ENCODE measurements at places on chromosomes 1 and 21.

DNA sequence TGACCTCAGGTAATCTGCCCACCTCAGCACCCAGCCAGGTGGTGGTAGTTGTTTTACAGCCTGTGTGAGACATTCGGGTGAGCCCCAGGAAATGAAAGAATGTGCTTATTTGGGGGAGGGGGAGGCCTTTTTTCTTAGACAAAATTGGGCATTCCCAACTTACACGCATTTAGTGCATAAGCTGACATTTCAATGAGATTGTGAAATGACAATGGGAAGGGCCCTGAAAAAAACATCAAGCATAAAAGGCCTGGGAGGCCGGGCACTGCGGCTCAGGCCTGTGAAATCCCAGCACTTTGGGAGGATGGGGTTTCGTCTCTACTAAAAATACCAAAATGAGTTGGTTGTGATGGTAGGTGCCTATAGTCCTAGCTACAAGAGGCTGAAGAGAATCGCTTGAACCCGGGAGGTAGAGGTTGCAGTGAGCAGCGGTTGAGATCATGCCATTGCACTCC is 5.0 kb downstream of the GAS5 start:
- DNase-seq: no peak

- no peak for DNase-seq
These were observed 55.8 kb upstream of the PRDX6 start for GRCh38 chr1:173421286-173421685.

- no peak for DNase-seq
These were observed 2.6 kb upstream of the C1orf198 start for GRCh38 chr1:230870916-230871315.

GRCh38 chr21:28132713-28133112 is 860.0 kb downstream of the LTN1 start:
- no peak for DNase-seq
